ENCODE measurements at places on chromosomes 7 and 10.

- no peak for DNase-seq
Observed at GRCh38 chr7:21611129-21611528, 68.3 kb downstream of the DNAH11 start.

DNA sequence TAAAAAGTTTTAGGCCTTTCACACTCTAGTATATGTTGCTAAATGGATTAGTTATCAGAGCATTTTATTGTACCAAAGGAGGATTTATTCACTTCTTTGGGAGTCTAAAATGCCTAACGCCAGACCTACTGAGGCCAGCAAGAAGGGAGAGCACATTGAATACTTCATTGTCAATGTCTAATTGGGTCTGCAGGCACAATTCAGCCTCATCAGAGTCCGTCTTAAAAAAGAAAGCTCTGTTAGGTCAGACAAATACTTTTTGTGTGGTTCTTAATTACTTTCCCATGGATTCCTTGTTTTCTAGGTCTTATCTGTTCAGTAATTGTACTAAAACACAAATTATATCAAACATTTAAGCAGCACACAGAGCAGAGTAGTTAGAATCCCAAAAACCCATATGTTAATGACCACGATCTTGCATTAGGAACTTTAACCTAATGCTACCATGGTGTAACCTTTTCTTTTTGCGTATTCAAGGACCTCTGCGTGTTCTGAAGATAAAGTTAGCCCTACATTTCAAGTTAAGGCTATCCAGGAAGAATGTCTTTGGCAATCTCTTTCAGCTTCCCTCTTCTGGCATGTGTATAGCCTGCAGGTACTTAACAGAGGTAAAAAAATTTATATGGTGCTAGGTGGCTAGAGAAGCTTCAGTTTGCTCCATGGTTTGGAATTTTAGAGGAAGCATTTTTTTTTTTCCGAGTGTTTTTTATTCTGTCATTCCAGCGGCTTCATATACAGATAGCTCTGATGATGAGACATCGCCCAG is 45.7 kb upstream of the STRIP2 start:
- DNase-seq: no peak

DNA sequence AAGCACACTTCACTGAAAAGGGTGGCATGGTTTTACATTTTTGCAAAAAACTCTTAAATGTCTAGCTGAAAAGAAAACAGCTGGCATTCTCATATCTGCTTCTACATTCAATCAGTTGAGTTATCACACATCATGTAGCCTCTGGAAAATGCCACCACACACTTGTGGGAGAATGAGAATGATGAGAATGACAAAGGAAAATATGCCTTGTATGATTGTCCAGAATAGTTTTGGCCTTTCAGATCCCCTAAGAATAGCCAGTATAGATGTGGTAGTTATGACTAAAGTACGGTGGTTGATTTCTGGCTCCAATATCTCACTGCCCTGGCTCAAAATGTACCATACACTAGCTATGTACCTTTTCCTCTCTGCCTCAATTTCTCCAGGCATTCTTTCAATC is 30.2 kb upstream of the FRMD4A start:
- no peak for DNase-seq

- no peak for DNase-seq
Observed at GRCh38 chr10:80485946-80486764, 32.0 kb downstream of the TSPAN14 start.

- DNase-seq: no peak
Observed at GRCh38 chr10:83517456-83517855, 621.9 kb upstream of the GHITM start.

GRCh38 chr10:25701652-25702051 is 232.4 kb upstream of the MYO3A start:
- no peak for DNase-seq

- DNase-seq: no peak
Observed at GRCh38 chr7:92925876-92926696, 89.7 kb upstream of the CDK6 start.

DNA sequence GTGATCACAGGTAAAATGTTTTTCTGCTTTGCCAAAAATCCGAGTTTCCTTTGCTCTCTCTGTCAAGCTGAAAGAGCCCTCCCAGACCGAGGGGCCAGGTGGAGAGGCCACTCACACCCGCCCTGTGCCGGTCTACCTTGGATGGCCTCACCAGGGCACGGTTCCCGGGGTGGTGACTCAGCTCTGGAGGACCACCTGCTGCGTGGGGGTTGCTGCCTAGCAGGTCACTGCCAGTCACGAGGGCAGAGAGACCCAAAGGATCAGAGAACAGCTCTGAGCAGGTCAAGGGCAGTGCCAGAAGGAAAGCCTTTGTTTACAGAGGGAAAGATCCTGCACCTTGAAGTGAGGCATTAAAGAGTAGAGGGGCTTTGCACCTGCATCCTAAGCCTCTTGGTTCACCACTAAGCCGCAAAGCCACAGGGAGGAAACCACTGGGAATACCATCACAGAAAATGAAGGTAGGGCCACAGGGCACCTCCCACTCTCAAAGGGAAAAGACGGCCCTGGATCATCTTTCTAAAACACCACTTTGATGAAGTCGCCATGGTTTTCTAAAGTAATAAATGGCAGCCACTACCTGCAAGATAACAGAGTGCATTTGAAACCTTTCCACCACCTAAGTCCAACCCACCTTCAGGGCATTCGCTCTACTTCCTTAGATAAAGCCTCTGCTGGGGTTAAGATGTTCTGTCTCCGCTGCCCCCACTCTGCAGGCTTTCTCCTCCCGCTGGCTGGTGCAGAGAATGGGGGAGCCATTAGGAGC is 160.3 kb upstream of the KLF14 start:
- DNase-seq: no peak

All from epithelial cell of proximal tubule (primary cell).